H7 (cell line): ENCODE measurements at places on chromosomes 3 and 15.
A peak's percentile ranks its signal among the peaks of the same experiment; 100 is the strongest.

DNA sequence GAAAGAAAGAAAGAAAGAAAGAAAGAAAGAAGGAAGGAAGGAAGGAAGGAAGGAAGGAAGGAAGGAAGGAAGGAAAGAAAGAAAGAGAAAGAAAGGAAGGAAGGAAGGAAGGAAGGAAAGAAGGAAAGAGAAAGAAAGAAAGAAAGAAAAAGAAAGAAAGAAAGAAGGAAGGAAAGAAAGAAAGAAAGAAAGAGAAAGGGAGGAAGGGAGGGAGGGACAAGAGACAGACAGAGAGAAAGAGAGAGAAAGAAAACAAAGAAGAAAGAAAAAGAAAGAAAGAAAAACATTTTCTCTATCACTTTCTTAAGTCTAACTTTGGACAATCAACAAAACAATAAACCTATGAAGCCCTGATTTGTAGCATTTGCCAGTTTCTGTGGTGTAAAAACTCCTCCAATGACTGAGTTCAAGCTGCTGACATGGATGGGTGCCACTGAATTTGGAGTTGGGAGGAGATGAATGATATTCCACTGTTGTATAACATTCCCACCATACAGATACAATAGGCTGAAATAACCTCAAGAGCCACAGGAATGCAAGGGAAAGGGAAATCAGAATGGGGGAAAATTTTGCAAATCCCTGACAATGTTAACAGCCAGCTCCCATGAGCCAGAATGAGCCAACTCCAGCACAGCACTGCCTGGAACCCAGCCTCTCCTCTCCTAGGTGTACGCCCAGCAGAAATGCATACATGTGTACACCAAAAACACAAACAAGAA lies 15.0 kb upstream of the RTP3 start:
- DNase-seq = no peak

- DNase-seq = peak; percentile 43
Measured at GRCh38 chr3:15063656-15064286, 1.3 kb downstream of the MRPS25 start.

DNA sequence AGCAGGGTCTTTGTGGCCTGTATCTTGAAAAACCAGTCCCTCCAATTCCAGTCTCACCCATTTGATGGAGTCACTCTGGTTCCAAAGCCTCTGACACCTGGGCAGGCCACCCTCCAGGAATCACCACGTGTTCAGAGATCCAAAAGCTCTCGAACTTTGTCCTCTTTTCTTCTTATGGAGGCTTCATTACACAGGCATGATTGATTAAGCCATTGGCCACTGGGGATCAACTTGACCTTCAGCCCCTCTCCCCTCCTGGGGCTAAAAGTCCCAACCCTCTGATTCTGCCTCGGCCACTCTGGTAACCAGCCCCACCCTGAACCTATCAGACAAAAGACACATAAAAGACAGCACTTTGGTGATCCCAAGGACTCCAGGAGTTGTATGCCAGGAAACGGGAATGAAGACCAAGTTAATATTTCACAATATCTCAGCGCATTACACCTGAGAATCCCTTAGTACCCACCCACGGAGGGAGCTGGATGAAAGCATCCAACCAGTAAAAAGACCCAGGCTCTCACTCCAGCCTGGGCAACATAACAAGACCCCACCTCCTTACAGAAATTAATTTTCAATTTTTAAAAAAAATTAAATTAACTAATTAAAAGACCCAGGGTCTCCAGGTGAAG lies 23.0 kb upstream of the SSUH2 start:
- DNase-seq = no peak

- DNase-seq = no peak
Measured at GRCh38 chr15:70382009-70382749, 284.5 kb upstream of the TLE3 start.

DNA sequence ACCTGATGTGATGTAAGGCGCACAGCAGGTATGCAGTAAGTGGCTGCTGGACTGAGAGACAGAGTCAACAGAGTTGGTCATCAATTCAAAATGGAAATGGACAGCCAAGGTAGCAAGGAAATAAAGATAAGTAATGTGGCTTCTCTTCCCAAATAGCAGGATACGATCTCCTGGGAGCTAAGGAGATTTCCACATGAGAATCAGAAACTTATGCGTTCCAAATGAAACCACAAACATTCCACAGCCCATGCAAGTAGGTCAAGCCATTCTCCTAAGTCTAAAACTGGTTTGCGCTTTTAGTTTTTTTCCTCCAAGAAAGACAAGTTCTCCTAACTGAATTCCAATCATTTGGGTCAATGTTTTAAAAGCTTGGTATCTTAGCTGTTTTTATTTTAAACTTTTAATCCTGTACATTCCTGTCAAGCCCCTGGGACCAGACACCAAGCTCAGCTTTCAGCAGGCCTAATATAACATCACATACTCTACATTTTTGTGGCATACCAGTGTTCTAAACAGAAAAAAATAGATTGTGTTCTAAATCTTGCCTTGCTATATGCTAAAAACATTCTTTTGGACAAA lies 73.7 kb upstream of the TSPAN3 start:
- DNase-seq = no peak

DNA sequence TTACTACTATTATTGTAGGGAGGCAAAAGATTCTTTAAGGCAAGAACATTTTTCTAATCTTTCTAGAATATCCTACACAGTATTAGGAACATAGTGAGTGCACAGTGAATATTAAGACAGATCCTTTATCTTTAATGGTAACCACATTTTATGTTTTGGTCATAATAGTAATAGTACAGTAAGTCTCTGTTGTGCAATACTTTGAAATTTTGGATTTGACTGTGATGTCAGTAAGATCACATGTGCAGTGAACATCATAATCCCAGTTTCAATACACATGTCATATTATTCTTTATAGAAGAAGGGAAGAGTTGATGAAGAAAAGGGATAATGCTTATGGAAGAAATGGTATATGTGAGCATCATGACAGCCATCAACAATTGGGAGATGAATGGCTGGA lies 10.7 kb downstream of the STT3B start:
- DNase-seq = no peak

DNA sequence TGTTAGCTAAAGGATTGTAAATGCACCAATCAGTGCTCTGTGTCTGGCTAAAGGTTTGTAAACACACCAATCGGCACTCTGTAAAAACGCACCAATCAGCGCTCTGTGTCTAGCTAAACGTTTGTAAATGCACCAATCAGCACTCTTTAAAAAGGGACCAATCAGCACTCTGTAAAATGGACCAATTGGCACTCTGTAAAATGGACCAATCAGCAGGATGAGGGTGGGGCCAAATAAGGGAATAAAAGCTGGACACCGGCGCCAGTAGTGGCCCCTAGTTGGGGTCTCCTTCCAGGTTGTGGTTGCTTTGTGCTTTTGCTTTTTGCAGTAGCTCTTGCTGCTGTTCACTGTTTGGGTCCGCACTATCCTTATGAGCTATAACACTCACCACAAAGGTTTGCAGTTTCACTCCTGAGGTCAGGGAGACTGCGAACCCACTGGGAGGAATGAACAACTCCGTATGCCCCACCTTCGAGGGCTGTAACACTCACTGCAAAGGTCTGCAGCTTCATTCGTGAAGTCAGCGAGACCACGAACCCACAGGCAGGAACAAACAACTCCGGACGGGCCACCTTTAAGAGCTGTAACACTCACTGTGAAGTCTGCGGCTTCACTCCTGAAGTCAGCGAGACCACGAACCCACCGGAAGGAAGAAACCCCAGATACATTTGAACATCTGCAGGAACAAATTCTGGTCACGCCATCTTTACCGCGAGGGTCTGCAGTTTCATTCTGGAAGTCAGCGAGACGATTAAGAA lies 1.1 kb upstream of the SUCLG2 start:
- no peak for DNase-seq

- no peak for DNase-seq
Measured at GRCh38 chr15:35519541-35520149, 26.3 kb downstream of the DPH6 start.

DNA sequence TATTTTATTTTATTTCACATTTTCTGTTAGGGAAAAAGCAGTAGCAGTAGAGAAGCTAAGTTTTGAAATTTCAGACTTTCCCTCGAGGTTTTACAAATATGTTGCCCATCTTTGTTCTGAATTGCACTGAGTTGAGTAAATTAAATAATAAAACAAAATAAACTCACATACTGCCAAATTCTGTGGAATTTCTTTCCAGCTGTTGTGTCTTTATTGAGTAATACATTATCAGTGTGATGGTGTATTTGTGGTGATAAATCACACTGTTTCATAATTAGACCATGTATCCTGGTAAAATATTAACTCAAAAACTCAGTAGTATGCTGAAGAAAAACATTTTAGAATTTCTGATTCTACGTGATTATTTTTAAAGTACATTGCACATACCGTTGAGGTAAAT lies 592.1 kb downstream of the SI start:
- DNase-seq = no peak

DNA sequence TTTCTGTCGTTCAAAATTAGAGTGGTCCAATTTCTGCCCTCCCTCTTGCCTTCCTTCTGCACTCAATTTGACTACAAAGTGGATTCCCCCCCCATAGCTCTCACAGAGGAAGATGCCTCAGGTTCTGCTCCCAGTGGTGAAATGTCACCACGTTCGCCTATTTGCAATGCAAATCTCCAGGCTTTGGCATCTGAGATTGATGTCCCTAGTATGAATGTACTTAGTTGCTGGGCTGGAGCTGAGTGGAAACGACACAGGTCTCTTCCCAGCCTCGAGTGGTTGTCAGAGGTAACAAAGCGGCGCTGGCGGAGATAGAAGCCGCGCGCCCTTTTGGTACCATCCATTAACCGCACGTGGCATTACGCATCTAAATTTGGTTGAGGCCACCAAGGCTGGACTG lies 860.1 kb downstream of the MCTP2 start:
- peak; percentile 12 for DNase-seq

DNA sequence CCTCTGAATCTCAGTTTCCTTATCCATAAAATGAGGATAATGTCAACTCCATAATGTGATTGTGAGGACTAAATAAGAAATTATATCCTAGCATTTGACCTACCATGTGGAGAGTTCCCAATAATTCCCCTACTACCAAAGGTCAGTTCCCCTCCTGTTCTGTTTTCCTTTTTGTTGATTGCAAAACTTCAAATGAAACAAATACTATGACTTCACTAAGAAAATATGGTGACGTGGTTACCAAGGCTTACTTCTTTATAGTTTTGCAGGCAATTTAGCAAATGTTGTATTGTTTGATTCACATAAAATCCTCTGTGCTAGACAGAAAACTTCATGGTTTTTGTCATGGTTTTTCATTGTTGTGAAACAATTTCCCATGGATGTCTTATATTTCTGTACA lies 153.8 kb upstream of the RORA start:
- DNase-seq = no peak

DNA sequence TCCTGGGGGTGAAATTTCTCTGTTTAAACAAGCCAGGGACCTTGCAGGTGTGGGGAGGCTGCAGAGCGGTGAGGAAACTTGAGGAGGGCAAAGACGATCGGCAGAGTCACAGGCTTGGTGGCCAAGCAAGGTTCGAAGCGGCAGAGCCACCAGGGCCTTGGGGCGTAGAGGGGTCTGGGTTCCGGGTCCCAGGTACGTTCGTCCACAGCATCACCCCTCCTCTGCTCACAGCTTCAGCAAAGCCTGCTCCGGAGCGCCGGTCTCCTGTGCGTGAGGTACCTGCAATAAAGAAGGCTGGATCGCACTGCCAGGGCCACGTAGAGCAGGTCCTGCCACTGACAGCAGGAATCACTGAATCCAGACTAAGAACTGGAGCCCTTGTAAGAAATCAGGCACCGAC lies 66.8 kb upstream of the PCSK6 start:
- no peak for DNase-seq

DNA sequence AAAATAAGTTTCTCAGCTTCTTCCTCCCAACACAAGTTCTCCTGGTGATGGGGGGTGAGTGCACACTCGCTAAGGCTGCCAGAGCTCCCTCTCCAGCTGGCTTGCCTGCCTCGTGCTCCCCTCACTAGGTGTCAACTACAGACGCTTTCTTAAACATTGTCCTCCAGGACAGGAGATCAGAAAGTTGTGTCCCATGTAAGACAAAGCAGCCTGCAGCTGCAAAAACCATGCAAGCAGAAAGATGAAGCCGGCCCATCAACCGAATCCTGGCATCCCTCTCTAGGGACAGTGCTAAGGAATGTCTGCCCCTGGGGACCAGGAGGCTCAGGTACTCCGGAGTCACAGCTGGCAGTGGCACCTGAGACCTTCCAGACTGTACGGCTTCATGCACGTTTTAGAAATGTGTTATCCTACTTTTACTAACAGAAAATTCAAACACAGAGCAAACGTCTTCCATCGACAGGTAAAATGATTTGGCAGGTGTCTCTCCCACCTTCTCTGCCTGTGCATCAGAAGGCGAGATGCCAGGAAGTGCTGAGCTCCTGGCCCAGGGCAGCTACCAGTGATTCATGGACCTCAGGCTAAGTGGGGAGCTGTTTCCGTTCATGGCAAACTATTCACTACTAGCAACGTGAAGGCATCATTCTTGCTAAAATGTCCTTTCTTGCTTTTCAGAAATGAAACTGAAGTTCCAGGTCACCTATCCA lies 246.1 kb downstream of the ADAMTS17 start:
- no peak for DNase-seq

- DNase-seq = no peak
Measured at GRCh38 chr3:148878095-148878494, 13.0 kb downstream of the CPA3 start.

DNA sequence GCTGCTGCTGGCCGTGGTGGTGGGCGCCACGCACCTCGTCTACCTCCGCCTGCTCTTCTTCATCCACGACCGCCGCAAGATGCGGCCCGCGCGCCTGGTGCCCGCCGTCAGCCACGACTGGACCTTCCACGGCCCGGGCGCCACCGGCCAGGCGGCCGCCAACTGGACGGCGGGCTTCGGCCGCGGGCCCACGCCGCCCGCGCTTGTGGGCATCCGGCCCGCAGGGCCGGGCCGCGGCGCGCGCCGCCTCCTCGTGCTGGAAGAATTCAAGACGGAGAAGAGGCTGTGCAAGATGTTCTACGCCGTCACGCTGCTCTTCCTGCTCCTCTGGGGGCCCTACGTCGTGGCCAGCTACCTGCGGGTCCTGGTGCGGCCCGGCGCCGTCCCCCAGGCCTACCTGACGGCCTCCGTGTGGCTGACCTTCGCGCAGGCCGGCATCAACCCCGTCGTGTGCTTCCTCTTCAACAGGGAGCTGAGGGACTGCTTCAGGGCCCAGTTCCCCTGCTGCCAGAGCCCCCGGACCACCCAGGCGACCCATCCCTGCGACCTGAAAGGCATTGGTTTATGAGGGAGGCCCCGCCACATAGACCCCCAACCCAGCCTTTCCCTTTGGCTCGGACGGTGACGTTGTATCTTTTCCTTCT lies 1.1 kb downstream of the GPR27 start:
- DNase-seq = no peak

- no peak for DNase-seq
Measured at GRCh38 chr3:181330821-181331563, 341.5 kb upstream of the DNAJC19 start.
